ENCODE measurements at places on chromosomes 6 and 20. TPM values are rescaled to one million over a fixed set of nuclear protein-coding genes. Genes with fewer than 3 reads are reported as not detected.

The CD40 gene
- 7.3 TPM for total RNA-seq

The KCNK15 gene
- total RNA-seq: not detected

The ESR1 gene
- 0.13 TPM for total RNA-seq

The MACROD2 gene
- total RNA-seq: 0.96 TPM

The LTA gene
- total RNA-seq: not detected

The SCUBE3 gene
- total RNA-seq: 0.16 TPM

The LINC00237 gene
- total RNA-seq: not detected

The KIF25 gene
- 0.56 TPM for total RNA-seq
